ENCODE measurements at places on chromosomes 2 and 18. TPM values are rescaled to one million over a fixed set of nuclear protein-coding genes. Genes with fewer than 3 reads are reported as not detected.

DNA sequence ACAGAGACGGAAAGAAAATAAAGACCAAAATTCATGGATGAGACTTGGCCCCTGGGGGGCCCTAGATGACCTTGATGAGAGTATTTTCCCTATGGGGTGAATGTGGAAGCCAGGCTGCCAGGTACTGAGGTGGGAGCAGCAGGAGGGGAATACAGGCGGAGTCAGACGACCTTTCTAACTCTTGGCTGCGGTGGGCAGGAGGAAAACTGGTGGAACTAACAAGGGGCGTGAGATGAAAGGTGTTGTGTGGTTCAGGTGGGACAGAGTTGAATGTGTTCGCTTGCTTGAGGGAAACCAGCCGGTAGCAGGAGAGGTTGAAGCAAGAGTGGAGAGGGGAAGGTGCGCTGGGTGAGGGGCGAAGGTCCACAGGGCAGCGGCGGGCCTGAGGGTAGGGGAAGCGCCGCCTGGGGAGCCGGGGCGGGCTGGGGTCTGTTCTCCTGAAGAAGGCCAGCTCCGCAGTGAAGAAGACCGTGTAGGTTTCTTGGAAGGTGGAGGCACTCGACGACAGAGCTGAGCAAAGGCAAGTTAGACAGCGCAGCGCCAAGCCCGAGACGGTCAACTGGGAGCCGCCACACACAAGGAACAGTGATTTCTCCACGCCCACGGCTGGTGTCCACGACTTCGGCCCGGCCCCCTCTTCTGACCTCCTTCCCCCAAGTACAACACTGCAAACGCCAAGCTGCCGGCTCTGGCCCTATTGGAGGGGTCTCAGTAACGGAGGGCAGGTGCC, 61.7 kb downstream of the GNAL start:
- DNase-seq: no peak

DNA sequence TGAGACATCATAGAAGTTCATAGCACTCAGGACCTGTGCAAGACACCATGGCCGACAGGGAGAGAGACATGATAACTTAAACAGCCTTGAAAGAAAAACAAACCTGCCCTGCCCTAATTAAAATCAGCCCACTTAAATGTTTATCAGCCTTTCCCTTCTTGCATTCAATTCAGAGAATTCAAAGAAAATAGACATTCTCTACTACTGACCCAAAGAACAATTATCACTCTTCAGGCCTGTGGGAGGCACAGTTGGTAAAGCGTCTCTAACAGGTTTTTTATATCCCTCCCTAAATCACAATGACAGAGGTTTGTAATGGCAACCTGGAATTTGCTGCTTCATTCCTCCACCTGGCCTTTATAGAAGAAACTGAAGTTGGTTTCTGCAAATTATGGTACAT, 1.7 kb downstream of the CDK15 start:
- DNase-seq: no peak

Gene CDK5R2
- 0.07 TPM for total RNA-seq

DNA sequence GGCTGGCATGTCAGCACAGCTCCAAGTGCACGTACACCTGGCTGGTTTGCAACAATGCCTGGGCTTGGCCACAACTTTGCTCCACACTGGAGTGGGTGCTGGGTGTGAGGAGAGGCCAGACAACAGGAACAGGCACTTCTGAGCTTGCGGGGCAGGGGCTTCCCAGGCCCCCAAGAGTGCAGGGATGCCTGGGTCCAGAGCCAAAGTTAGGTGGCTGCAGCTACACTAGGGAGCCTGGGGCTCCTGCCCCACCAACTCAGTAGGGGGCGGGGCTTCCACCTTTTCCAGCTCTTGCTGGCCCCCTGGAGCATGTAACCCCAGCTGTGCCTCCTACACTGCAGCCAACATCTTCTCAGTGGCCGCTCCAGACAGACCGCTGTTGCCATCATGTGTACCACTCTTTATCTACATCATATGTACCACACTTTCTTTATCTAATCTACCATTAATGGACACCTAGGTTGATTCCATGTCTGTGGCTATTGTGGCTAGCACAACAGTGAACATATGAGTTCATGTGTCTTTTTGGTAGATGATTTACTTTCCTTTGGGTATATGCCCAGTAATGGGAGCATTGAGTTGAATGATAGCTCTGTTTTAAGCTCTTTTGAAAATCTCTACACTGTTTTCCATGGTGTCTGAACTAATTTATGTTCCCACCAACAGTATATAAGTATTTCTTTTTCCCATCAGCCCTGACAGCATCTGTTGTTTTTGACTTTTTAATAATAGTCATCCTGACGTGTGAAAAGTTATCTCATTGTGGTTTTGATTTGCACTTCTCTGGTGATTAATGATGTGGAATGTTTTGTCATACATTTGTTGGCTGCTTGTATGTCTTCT, 87.9 kb downstream of the ZNF804A start:
- no peak for DNase-seq

DNA sequence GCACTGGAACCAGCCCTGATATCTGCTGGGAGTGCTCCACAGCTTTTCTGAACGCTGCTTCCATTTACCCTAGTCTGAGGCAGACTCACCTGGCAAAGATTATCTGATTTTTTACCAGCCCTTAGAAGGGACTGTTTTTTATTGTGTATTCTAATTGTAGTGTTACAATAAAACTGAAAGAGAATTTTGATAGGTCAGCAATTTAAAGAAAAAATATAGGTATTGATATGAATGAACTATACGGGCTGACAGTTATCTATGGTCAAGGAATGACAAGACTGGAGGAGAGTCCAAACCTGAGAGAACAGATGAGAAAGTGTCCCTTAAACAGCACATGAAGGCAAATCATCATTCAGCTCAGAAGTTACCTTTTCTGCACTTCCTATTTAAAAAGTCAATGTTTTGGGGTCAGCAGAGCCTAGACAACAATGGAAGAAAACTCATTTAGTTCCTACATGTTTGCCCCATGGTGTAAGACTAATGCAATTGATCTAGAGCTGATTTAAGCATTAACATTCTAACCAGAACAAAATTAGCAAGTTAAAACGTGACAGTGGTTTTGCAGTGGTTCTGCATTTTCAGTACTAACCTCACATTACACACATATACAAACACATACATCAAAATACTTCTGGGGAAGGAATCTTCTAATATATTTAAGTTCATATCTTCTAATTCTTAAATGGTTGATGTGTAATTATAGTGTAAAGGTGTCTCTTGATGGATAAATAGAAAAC, 500.9 kb downstream of the TGIF1 start:
- DNase-seq: no peak

Gene ABCG8
- total RNA-seq: not detected

Gene ARHGAP25
- 3.1 TPM for total RNA-seq

Gene STK17B
- 23.2 TPM for total RNA-seq

GRCh38 chr2:238791354-238791753, 56.5 kb upstream of the TWIST2 start:
- DNase-seq: no peak

All from NCI-H460 (cell line).